Naive thymus-derived CD4-positive, alpha-beta T cell (primary cell): ENCODE measurements at places on chromosomes 6 and 20.

DNA sequence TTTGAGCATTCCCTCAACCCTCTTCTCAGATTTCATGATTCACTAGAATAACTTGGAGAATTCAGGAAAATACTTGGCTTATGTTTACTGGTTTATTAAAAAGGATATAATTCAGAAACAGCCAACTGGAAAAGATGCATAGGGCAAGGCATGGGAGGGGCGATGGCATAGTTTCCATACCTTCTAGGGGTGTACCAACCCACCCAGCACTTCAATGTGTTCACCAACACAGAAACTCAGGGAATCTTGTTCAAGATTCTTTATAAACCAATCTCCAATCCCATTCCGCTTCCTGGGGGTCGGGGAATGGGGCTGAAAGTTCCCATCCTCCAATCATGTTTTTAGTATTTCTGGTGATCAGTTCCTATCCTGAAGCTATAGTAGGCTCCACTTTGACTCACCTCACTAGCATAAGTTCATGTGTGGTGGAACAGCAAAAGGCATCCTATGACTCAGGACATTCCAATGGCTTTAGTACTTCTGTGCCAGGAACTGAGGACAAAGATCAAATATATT is 164.4 kb downstream of the SIM1 start:
- no peak for DNase-seq

DNA sequence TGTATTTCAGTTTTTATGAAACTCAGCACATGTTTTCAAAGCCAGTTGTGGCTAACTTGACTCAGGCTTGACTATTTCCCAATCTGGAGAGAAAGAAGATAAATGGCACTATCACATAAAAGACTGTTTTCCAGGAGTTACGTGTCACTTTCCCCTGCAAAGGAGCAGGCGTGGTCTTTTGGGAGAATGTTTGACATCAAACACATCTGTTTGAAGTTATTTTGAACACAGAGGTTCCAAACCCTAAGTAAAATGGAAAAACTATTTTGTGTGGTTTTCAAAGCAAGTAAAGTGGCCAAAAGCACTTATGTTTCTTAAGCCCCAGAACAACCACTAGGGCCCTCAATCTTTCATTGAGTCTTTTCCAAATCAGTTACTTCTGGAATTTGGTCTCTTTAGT is 89.7 kb downstream of the FOXF2 start:
- DNase-seq = no peak

GRCh38 chr6:118708744-118709143 is 57.4 kb upstream of the CEP85L start:
- DNase-seq = no peak

DNA sequence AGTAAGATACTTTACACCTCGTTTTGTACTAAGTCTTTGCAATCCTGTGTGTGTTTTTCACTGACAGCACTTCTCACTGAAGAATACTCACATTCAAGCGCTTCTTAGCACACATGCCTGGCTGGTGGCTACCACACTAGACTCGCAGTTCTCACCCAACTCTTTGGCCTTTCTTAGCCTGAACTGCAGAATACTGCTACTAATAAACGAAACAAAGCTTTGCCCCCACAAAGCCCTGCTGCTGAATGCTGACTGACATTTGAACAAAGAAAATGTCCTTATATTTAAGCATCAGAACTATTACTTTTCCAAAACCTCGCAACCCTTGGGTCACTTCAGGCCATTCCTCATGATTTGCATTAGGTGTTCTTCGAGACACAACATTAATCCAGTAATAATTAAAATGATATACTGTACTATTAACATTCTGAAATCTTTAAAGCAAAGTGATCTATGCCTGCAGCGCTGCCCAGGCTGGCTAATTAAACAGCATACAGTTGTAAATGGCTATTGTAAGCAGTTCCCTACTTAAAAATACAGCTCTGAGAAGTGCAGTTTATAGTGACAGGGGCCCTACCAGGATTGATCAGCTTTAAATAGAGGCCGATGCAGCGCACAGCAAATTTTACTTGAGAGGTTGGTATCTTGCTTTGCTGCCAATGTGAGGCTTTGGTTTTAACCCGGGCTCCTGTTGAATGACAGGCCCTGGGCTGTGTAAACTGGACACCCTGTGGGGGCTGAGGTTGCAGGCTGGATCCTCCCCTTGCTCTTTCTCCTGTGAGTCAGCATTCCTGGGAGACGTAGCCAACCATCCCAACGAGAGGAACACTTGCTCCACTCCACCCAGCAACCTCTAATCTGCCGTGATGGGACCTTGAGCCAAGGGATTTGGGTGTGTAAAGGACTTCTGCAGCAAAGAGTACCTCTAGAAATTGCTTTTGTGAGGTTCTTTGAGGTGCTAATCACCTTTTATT is 899.0 kb downstream of the TFAP2A start:
- DNase-seq = no peak

- no peak for DNase-seq
Measured at GRCh38 chr20:39338469-39339376, 376.6 kb downstream of the DHX35 start.

DNA sequence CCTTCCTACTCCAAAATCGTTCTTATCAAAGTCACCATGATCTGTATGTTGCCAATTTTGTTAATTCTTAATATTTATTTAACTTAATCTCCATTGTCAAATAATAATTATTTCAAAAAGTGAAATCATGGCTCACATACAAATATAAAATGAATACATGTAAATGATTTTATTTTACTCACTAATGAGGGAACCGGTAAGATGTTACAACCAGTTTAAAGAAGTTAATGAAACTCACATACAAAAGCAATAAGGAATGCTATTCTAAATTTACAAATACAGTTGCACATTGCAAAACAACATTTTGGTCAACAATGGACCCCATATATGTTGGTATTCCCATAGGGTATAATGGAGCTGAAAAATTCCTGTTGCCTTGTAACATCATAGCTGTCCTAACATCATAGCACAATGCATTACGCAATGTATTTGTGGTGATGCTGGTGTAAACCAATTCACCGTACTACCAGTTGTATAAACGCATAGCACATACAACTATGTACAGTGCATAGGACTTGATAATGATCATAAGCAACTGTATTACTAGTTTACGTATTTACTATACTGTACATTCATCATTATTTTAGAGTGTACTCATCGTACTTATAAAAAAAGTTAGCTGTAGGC is 6.5 kb upstream of the SLC22A16 start:
- DNase-seq = no peak

GRCh38 chr6:33405386-33405940 is 5.4 kb upstream of the PHF1 start:
- DNase-seq = no peak

GRCh38 chr6:37785663-37786270 is 33.8 kb upstream of the ZFAND3 start:
- no peak for DNase-seq

GRCh38 chr20:46228670-46229069 is 79.6 kb downstream of the CDH22 start:
- no peak for DNase-seq

DNA sequence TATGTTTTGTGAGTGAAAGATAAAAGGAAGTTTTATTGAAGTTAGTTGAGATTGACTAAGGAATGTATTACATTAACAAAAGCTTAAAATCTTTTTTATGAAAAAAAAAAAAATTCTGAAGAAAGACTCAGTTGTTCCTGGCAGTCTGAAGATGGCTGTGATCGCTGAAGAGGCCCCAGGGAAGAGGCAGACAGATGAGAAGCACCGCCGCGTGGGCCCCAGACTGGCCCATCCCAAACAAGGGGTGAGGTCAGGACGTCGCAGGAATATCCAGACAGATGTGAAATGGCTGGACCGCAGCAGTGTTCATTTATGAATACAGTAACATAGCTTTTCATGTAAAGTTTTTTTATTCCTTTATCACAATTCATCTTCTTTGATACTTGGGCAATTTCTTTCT is 194.2 kb downstream of the TBXT start:
- no peak for DNase-seq

GRCh38 chr6:127191716-127192115 is 73.2 kb downstream of the RSPO3 start:
- no peak for DNase-seq

- no peak for DNase-seq
Measured at GRCh38 chr6:94683409-94683808, 893.9 kb upstream of the MANEA start.

- DNase-seq = no peak
Measured at GRCh38 chr20:49603209-49603627, 35.3 kb upstream of the PTGIS start.

- DNase-seq = no peak
Measured at GRCh38 chr20:889932-890463, 26.1 kb downstream of the ANGPT4 start.

- DNase-seq = no peak
Measured at GRCh38 chr6:20918868-20919267, 384.6 kb downstream of the CDKAL1 start.

- no peak for DNase-seq
Measured at GRCh38 chr6:70309243-70309642, 6.4 kb upstream of the COL9A1 start.

- DNase-seq = no peak
Measured at GRCh38 chr6:157806856-157807215, 16.2 kb upstream of the SNX9 start.

- DNase-seq = no peak
Measured at GRCh38 chr6:78844899-78845298, 22.5 kb upstream of the IRAK1BP1 start.

GRCh38 chr6:135640449-135641111 is 143.0 kb upstream of the AHI1 start:
- no peak for DNase-seq

GRCh38 chr6:81861281-81861680 is 108.8 kb upstream of the TENT5A start:
- DNase-seq = no peak

GRCh38 chr20:24052599-24053275 is 64.2 kb upstream of the GGTLC1 start:
- DNase-seq = no peak

DNA sequence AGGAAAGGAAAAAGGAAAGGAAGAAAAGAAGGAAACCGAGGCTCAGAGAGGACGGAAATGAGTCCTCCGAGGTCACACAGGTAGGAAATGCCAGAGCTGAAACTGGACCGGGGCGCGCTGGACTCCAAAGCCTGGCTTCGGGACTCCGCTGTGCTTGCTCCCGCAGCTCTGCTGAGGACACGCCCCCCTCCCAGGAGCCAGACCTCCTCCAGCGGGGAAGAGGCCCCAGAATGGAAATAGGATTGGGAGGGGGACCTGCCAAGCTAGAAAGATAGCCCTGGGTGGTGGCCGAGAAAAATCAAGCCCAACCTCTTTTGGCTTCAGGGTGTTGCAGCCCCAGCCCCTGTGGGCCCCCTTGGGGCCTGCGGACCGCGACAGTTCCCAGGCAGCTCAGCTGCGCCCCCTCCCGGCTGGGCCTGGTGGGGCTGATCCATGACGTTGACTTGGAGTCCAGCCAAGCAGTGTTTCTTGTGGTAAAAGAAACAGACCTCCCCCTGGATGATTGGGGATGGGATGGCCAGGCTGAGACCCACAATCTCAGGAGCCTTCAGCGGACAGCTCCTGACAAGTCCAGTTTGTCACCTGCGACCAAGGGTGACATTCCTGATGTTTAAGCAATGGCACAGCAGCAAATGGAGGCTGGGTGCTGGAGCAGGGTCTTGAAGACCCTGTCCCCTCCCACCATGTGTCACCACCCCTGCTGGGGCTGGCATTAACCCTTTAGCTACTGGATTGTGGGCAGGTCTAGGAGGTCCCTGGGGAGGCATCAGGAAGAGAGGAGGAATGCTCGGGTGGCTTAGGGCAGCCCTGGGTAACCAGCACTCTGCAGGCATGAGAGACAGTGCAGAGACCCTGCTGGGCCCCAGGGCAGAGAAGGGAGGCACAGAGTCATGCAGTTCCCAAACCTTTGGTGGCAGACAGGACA is 55.4 kb downstream of the RIPOR3 start:
- DNase-seq = peak; percentile 26

DNA sequence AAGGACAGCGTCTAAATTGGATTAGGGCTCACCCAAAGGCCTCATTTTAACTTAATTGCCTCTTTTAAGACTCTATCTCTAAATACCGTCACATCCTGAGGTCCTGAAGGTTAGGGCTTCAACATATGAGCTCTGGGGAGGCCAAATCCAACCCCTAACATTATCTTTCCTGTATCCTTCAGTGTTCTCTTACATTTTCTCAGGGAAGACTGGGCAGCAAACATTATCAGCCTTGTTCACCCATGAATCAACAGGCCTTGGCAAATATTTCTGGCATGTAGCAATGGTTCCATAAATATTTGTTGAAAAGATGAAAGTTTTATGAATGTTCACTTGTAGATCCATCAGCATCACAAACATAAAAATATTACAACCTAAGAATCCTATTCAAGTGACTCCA is 24.6 kb upstream of the FOXF2 start:
- no peak for DNase-seq

GRCh38 chr20:63103402-63104311 is 96.9 kb upstream of the BHLHE23 start:
- peak; percentile 47 for DNase-seq

DNA sequence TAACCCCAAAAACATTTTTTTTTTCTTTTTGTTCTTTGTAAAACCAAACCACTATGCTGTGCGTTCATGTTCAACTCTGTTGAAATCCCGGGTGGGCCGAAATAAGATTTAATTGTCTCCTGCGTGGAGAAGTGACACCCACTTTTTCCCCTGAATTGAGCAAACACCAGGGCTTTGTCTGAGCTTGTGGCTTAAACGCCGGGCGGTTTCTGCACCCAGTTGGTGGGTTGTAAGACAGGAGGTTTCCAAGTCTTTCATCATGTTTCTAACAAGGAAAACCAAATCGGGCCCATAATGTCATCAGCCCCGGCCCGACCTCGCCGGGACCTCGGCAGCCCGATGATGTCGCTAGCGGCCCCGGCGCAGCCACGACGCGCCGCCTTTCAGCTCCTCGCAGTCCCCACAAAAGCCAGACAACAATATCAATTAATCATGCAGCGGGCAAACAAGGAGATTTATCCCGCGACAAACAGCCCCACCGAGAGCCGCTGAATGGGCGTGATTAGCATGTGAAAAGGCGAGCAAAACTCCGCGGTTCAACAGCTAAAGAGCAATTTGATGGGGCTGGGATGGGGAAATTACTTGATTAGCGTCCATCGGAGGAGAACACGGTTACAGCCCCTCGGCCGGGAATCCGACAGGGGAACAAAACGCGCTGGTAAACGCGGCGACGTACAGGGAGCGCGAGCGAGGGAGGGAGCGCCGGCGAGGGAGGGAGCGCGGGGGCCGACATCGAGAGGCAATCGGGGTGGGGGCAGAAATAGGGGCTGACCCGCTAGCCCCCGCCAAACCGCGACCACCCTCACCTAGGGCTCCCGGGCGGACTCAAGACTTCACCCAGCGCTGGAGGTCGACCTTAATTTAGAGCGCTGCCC is 5.3 kb downstream of the LINC00237 start:
- DNase-seq = no peak

GRCh38 chr6:54100411-54101006 is 10.7 kb upstream of the MLIP start:
- DNase-seq = no peak

- peak; percentile 38 for DNase-seq
Measured at GRCh38 chr20:60138256-60139220, 180.3 kb downstream of the CDH26 start.
